NCI-H2081 (cell line): ENCODE measurements at places on chromosomes 13 and 19.

- DNase-seq: no peak
These were observed 47.9 kb downstream of the CAB39L start for GRCh38 chr13:49395878-49396380.

GRCh38 chr13:112356190-112356589, 20.0 kb upstream of the SPACA7 start:
- no peak for DNase-seq

- no peak for DNase-seq
These were observed 1.9 kb downstream of the KDM4B start for GRCh38 chr19:4970558-4971423.

GRCh38 chr13:27065582-27065981, 106.0 kb downstream of the USP12 start:
- DNase-seq: no peak

- DNase-seq: no peak
These were observed 30.0 kb upstream of the HMGB1 start for GRCh38 chr13:30495746-30496145.

DNA sequence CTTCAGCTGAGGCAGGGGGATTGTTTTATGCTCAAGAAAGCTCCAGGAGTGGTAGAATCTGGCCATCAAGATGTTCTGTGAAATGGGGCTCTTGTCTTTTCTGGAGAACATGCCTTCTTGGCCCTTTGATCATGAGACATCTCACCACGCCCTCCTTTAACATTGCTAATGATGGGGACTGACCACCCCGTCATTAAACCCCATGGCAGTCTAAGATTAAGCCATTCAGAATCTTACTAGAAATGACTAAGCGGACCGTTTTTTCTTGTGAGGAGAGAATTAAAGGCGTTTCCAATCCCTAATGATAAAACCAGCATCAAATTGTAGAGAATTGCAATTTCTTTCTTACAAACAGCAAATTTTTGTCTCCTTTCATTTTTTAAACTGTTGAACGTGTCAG, 89.4 kb downstream of the COL4A2 start:
- DNase-seq: no peak

DNA sequence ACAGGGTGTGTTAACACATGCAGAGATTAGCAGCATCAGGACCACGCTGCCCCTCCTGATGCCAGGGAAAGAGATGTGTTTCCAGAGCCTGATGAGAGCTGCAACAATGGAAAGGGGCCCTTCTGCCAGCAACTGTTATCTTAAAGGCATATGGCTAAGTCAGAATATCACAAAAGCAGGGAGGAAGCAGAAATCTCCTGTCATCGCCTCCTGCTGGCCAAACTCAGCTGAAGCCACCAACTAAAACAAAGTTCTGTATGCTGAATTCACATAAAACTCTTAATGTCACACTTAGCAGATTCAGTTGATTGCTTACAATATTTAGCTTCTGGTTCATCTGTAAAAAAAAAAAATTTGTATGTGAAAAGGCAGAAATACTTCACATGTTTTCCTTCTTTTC, 178.2 kb downstream of the GPC5 start:
- no peak for DNase-seq

- no peak for DNase-seq
These were observed 80.2 kb downstream of the DPF1 start for GRCh38 chr19:38143847-38144246.

- DNase-seq: no peak
These were observed 578.7 kb downstream of the DIAPH3 start for GRCh38 chr13:59584761-59585670.

GRCh38 chr13:22800526-22801401, 380.0 kb upstream of the SGCG start:
- no peak for DNase-seq

- DNase-seq: no peak
These were observed 2.0 kb upstream of the KCNN4 start for GRCh38 chr19:43782689-43783231.

DNA sequence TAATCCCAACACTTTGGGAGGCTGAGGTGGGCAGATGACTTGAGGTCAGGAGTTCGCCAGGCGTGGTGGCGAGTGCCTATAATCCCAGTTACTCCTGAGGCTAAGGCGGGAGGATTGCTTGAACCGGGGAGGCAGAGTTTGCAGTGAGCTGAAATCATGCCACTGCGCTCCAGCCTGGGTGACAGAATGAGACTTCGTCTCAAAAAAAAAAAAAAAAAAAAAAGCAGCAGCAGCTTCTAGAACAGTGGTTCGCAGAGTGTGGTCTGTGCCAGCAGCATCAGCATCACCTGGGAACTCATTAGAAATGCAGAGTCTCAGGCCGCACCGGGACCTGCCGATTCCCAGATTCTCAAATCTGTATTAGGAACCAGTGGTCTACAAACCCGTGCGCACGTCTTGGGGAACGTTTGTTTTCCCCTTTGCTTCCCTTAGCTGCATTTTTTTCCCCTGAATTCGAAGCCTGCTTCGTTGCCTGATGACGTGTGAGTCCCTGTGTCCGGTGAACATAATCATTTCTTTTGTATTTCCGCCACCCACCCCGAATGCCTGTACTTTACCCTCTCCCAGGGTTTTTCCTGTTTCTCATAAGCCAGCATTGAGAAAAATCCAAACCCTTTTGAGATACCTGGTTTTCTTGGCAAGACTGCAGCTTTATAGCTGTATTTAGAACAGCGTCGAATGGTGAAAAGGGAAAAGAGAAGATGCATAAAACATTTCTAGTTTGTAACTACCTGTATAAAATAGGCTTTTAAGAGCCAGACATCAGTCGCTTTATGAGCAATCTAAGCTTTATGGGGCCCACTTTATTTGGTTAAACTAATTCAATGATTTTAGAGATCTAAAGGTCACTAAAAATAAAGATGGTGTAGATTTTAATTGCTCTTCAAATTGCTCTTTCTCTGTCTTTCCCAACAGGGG, 49.8 kb downstream of the BICRA start:
- no peak for DNase-seq

GRCh38 chr13:23984546-23984945, 87.2 kb upstream of the C1QTNF9B start:
- DNase-seq: no peak

GRCh38 chr13:45341799-45342500, 967 bp upstream of the TPT1 start:
- no peak for DNase-seq

DNA sequence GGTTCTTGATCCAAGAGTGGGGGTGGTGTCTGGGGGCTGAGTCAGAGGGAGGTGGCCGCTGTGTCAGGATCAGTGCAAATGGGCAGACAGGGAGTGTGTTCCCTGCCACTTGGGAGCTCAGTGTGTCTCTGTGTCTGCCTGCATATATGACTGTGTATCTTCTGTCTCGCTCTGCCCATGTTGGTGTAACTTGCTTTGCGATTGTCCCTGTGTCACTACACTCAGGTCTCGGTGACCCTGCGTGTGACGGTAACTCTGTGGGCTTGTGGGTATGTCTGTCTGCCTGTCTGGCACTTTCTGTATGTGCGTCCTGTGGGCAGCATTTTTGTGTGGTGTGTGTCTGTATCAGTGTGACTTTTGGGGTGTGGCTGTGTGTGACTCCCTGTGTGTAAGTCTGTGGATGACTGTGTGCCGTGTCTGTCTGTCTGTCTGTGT, 8.2 kb upstream of the ERFL start:
- no peak for DNase-seq

DNA sequence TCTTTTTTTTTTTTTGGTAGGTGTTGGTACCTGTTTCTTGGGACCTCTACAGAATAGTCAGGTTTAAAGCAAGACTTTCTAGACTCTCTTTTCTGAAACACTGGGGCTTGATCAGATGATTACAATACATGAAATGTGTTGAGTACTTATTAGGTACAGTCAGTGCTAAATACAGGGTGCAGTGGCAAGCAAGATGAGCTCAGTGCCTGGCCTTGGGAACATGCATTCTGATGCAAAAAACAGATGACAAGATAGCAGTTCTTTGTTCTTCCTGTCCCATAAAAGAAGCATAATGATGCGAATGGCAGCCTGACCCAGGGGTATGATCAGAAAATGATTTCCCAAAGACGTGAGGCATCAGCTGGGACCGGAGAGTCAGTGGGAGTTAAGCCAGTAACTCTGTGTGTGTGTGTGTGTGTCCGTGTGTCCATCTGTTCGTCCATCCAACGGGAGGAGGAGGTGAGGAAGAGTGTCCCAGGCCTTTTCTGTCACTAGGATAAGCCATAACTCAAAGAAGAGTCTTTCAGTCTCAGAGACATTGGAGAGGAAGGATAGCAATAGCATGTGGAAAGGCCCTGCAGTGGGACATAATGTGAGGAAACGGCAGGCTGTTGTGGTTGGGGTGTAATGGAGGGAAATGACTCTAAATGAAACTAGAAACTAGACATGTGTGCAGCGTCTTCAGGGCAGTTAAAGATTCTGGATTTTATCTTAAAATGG, 32.2 kb downstream of the SLAIN1 start:
- DNase-seq: no peak

DNA sequence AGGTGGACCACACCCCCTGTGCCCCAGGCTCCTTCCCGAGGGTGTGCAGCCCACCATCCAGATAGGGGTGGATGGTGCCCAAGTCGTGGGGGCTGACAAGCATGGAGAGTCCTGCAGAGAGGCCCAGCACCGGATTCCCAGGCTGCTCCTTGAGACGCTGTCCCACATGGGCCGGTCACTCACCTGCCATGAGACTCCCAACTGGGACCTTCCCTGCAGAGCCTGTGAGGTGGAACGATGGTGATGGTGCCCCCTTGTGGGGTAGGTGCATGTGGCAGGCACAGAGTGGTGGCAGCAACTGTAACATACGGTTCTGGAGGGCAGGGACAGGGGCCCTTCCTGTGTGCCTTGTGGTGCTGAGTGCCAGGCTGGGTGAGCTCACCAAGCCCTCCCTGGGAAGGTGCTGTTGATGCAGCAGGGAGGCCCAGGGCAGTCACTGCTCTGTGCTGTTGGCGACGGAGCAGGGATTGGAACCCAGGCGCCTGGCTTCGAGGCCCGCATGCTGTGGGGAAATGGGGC, 33.1 kb downstream of the PPP1R37 start:
- peak; percentile 67 for DNase-seq

DNA sequence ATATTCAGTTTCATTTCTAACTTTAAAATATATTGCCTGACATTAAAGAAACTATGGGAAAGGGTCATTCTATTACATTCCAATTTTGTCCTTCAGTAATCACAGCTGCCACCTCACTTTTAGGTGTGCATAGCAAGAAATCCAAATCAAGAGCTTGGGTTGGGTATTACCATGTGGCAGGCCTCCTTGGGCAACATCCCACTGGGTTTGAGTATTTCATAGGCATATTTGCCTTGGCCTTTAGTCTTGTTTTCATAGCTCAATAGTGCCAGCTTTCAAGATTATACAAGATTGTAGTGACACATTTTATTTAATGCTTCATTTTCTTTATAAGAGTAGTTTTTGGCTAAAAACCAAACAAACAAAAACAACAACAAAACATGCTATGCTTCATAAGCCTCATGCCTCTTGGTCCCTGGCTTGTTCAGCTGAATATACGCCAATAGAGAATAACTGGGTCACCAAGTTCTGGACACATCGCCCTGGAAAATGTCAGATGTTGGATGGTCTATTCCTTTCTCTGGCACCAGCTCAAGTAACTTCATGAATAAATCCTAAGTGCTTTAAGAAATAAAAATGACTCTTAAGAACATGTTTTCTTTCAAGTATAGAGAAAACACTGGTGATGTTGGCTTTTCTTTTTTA, 167.4 kb upstream of the STARD13 start:
- no peak for DNase-seq

DNA sequence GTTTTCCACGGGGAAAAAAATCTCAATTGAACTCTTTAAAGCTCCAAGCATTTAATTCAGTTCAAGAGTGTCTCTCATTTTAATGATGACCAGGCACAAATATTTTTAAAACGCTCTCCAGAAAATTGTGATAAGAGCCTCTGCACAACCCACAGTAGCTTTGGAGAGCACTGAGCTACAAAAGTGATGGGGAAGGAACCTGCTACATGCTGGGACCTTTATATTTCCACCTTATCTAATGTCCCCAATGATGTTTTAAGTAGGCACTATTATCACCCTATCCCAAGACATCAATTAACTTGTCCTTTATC, 14.1 kb upstream of the CEACAM6 start:
- no peak for DNase-seq

- DNase-seq: peak; percentile 44
These were observed 2.9 kb upstream of the DCUN1D2 start for GRCh38 chr13:113493315-113493951.
